Stimulated activated CD4-positive, alpha-beta T cell treated with anti-CD3 and anti-CD28 coated beads, Interleukin-1b, Interleukin-23, amount 100 ng/mL, for 1 hour (primary cell): ENCODE measurements at places on chromosomes 1 and 21.

DNA sequence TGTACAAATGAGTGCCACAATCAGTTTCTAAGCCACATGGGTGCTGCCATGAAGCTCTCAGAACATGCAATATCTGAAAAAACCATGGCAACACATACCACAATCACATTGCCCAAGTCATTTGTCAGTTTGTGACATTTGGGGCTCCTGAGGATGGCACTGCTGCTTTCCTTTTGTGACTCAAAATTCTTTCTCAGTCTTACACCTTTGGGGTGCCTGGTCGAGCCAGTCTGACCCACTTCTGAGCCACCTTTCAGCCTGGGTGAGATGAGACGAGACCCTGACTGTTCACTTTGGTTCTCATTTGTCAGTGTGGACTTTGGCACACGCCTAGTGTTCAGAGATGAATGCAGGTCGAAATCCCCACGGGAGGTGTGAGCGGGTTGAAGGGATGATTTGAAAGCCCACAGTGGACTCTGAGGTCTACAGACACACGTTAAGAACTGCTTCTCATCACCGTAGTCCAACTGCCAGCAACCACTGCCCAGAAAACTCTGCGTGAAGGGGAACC lies 8.0 kb downstream of the BATF3 start:
- no peak for DNase-seq

- DNase-seq, result no peak
These were observed 58.9 kb downstream of the RGL1 start for GRCh38 chr1:183863852-183864251.

DNA sequence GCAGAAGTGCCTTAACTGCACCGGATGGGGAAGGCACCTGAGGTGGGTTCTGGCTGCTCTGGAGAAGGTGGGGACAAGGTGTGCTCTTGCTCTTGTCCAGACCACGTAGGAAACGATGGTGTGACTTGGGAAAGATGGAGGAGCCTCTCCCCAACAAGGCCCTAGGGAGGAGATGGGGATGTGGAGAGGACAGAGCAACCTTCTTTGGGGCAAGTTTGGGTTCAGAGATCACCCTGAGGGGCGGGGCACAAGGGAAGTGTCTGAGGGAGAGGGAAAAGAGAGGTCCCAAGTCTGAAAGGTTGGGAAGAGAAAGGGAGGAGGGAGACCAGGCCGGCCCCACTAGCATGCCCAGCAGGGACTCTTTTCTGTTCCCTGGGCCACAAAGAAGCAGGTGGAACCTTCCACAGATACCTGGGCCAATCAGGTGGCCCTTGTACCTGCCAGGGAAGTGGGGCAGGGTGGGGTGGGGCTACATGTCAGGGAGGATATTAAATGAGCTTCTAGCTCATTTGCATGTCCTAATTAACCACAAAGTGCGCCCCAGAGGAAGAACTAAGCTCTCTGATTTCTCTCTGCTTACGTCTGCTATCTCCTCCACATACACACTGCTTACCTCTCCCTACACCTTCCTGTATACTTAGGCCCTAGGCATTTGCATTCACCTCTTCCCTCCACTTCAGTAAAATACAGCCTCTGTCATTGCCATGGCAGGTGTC lies 15.9 kb downstream of the INKA2 start:
- no peak for DNase-seq

DNA sequence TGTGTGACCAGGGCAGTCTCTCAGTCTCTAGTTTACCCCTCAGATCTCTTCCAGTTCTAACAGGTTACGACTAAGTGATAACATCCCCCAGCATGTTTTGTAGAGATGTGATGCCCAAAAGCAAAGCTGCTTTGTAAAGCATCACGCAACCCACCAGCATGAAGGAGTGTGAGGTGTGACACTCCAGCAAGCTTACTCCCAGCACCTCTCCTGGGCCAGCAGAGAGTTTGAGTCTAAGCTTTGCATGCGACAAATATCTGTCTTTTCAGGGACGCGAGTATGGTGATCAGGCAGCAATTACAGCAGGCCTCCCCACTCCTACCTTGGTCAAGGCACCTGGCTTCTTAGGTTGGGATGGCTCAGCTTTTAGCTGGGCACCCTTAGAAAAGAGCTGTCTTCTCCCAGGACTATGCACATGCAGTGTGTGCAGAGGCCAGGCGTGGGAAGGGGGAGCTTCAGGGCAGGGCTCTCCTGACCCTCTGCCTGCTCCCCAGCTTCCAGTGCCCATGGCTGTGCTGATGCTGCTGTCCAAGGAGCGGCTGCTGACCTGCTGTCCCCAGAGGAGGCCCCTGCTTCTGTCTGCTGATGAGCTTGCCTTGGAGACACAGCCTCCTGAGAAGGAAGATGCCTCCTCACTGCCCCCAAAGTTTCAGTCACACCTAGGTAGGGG lies 48.2 kb downstream of the ELK4 start:
- no peak for DNase-seq

DNA sequence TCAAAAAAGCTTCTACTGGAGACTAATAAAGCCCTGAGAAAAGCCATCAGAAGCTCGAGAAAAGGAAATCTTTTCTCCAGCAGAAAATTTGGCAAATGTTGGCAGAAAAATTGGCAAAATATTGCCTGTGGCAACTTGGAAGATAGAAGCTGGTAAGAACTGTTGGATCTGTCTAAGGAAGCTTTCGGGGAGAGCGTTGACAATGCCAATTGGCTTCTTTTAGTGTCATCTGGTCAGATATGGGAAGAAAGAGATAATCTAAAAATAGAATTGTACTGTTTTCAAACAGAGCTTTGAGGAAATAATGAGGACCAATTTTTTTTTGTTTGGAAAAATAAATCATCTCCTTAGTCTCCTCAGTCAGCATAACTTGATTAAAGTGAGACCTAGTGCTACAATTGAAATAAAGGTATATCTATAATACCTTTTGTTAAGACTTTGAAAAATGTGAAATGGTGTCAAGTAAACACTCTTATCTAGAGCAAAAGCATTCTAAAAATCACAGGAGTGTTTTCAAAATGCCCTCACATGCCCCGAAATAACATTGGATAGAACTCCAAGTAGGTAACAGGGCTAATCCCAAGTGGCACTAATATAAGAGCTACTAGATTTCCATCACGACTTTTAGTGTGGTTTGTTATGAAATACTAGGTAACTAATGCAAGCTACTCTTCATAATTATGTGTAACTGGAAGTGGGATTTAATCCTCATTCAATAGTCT lies 882.2 kb upstream of the B3GALT2 start:
- no peak for DNase-seq

GRCh38 chr1:100671601-100672000 lies 47.9 kb upstream of the VCAM1 start:
- DNase-seq, result no peak
